Endothelial cell of coronary artery (primary cell): ENCODE measurements at places on chromosomes 12 and 14. TPM values are rescaled to one million over a fixed set of nuclear protein-coding genes. Genes with fewer than 3 reads are reported as not detected.

Gene MUCL1
- total RNA-seq, result not detected in 2 replicates

Gene GNG2
- 1.2 and 4.3 TPM in 2 replicates for total RNA-seq

Gene SPTB
- total RNA-seq, result under 0.01 TPM in 1 of 2 replicates, not detected in the other

Gene AICDA
- total RNA-seq, result not detected in 2 replicates

Gene E2F7
- 7.8 and 9.8 TPM in 2 replicates for total RNA-seq

Gene L3HYPDH
- total RNA-seq, result 35.3 and 52.4 TPM in 2 replicates

Gene APOF
- not detected in 2 replicates for total RNA-seq

Gene KCNC2
- total RNA-seq, result not detected in 2 replicates

Gene KCNK10
- not detected in 2 replicates for total RNA-seq

Gene ABCC9
- under 0.01 and 0.19 TPM in 2 replicates for total RNA-seq

Gene CDK2
- total RNA-seq, result 16.0 and 22.1 TPM in 2 replicates

Gene KRR1
- 27.7 and 28.8 TPM in 2 replicates for total RNA-seq

Gene TAC3
- total RNA-seq, result not detected in 2 replicates

Gene PRPH
- 0.19 and 0.36 TPM in 2 replicates for total RNA-seq

Gene PRPF39
- total RNA-seq, result 19.5 and 30.4 TPM in 2 replicates

Gene BCL2L14
- total RNA-seq, result not detected in 2 replicates
